ENCODE measurements at places on chromosomes 3 and 15.

DNA sequence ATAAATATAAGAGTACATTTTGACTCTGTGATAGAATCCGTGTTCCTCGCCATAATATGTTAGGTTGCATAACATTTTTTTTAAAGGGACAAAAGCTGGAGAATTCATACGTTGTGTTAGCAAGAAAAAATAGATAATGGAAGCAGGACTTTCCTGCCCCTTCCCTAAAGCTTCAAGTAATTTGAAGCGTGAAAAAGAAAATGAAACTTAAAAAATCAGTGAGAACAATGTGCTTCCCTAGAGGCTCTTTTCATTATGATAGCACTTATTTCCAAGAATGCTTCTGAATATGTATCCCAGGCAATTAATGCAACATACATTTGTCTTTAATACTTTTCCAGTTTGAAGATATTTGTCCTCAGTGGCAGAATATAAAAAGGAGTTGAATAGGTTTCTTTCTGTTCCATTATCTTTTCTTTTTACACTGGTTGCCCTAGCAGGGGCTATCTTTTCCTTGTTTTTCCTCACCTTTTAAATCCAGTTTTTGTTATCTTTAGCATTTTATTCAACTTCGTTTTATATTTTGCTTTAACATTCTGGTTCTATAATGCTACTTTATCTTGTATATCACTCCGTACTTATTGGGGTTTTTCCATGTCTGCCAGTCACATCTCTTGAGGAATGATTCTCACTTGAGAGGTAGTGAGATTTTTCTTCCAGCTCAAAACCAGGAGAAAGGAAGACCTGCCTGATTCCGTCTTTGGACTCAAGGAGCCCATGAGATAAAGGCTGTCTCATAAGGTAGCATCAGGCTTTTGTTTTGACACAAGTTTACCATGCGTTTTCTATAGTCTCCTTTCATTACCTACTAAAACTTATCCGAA, 113.8 kb downstream of the MBNL1 start:
- DNase-seq: no peak

- no peak for DNase-seq
Measured at GRCh38 chr3:151002003-151002981, 29.8 kb upstream of the CLRN1 start.

DNA sequence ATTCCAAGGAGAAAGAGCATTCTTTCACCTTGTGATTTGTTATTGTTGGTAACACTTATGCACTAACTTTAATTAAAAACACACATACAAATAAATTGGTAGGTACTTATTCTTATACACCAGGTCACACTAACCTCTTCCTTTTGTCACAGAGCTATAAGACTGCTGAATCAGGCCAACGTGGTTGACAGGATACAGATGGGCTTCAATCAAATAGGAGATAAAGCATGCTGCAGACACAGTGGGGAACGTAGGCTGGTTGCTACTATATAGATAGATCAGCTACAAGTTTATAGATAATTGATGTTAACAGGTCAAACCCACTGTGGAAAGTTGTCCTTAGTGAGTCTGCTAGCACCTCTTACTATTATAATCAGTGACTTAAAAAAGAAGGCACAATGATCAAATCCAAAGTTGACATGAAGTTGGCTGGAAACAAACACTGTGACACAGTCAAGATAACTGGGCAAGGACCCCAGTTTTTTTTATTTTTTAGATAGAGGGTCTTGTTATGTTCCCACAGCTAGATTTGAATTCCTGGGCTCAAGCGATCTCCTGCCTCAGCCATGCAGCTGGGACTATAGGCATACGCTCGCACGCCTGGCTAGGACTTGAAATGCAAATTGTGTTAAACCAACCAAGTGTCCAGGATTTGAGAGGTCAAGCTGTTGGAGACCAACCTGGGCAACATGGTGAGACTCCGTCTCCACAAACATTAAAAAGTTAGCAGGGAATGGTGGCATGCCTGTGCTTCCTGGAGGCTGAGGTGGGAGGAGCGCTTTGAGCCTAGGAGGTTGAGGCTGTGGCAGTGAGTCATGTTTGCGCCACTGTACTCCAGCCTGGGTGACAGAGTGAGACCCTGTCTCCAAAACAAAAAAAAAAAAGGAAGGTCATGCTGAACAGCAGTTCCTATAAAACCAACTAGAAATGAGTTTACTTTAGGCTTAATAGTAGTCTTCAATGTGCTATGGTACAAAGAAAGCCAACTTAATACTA, 97.9 kb upstream of the MEX3B start:
- DNase-seq: no peak

- no peak for DNase-seq
Measured at GRCh38 chr3:102441832-102442231, 7.0 kb downstream of the ZPLD1 start.

GRCh38 chr15:75025548-75026260, 2.3 kb downstream of the PPCDC start:
- no peak for DNase-seq

- DNase-seq: no peak
Measured at GRCh38 chr15:74340150-74340549, 27.3 kb downstream of the CYP11A1 start.

Measured in HuH-7.5 (cell line).